Stimulated activated CD4-positive, alpha-beta T cell treated with anti-CD3 and anti-CD28 coated beads, TNF-alpha, amount 100 ng/mL, for 48 hours (primary cell): ENCODE measurements at places on chromosomes 6 and 20.

DNA sequence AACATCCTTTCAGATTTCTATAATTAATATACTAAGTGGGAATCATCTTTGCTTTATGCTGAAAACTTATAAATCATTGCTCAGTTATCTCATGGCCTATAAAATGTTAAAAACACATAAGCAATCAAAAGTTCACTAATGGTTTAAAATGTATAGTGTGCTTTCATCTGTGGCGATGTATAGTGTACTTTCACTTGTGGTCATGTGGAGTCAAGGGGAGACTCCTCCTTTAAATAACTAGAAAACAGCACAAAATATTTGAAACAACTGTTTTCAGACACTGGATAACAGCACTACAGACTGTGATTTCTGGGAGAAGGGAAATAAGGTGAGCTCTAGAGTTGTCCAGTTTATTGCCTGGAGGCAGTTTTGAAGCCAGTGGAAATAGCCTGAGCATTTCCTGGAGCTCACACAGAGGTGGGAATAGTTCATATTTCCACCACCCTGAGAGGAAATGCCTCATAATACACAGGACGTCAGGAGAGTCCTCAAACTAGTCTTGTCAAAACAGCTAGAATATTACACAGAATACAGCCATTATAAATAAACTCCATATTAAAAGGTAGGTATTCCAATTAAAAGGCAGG, 89.4 kb downstream of the CEP162 start:
- DNase-seq, result no peak

- DNase-seq, result no peak
Measured at GRCh38 chr20:48198929-48199451, 413.7 kb upstream of the SULF2 start.

- DNase-seq, result no peak
Measured at GRCh38 chr6:152094992-152095592, 287.6 kb downstream of the ESR1 start.

GRCh38 chr6:95905132-95905531, 110.6 kb upstream of the FUT9 start:
- DNase-seq, result no peak

DNA sequence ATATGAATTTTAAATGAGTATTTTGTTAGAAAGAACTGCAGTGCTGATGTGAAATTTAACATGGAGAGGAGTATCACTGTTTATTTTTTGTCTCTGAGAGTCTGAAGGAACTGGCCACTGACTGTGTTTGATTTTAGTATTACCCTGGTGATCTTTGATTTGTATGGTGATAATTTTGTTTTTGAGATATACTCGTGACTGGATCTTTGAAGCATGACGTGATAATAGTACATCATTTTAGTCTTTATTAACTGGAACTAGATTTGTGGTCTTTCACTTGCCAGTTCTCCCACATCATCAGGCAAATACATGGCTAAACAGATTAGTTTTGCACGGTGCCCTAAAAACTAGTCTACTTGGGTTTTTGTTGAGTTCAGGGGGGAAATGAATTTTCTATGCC, 55.5 kb downstream of the ARID1B start:
- DNase-seq, result no peak

DNA sequence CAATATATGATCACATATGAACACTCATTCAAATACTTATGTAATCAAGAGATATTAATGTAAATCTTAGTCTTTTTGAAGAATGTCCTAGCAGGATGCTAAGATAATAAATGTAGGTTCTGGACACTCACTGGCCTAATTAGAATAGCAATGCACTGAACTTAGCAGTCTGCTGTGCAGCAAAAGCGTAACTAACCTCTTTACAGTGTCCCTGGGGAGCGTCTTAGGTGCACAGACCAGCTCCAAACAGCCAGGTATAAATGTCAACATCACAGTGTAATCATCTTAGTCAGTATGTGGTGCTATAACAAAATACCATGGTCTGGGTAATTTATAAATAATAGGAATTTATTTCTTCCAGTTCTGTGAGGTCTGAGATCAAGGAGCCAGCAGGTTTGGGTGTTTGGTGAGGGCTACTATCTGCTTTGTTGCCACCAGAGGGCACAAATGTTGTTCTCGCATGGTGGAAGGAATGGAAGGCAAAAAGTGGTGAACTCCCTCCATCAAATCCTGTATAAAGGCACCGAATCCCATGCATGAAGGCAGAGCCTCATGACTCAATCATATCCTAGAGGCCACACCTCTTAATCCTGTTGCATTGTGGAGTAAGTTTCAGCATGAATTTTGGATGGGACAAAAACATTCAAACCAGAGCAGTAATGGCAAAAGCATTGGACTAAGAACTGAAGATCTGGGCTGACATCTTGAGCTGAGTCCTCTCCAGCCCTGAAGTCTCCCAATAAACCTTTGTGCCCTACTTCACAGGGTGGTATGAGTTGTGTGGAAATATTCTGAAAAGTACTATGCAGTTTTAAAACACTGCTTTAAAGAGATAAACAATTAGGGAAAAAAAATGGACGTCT, 41.8 kb upstream of the FOXO3 start:
- DNase-seq, result no peak

- no peak for DNase-seq
Measured at GRCh38 chr6:111399626-111400025, 83.4 kb downstream of the REV3L start.

- no peak for DNase-seq
Measured at GRCh38 chr6:26163427-26164119, 76.3 kb downstream of the HFE start.

GRCh38 chr6:156960525-156960924, 183.3 kb downstream of the ARID1B start:
- DNase-seq, result no peak

DNA sequence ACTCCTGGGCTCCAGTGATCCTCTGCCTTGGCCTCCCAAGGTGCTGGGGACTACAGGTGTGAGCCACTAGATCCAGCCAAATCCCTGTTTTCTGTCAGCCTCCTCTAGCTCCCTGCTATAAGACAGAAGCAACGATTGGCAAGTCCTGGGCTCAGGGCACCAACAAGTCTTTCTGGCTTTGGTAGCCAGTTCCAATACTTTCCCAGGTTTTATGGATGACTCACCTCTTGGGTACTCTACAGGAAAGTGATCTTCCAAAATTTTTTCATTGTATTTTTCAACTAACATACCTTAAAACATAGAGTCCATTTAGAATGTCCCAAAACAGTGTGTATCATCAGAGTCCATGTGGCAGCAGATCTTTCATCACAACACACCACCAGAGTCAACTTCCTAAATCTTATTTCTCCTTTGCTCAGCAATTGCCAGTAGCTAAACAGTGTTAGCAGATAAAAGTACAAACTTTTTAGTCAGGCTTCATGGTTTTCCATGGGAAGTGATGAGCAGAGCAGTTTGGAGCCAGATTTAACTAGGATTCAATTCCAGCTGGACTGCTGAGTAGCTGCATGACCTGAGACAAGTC, 13.3 kb downstream of the GABBR1 start:
- DNase-seq, result no peak

DNA sequence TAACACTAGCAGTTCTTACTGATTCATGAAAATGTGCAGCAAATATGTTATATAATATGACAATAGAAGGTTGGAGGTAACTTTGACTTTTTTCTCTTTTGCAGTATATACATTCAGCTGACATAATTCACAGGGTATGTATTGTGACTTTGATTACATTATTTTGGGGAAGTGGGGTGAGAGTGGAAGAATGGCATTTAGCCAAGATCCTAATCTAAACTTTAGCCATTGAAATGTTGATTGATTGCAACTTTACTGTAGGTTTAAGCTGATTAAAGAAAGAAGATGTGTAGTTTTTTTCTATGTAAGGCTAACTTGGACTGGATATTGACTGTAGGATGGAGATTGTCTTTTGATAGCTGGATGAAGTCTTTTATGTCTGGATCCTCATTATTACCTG, 46.0 kb downstream of the MAPK14 start:
- DNase-seq, result no peak

DNA sequence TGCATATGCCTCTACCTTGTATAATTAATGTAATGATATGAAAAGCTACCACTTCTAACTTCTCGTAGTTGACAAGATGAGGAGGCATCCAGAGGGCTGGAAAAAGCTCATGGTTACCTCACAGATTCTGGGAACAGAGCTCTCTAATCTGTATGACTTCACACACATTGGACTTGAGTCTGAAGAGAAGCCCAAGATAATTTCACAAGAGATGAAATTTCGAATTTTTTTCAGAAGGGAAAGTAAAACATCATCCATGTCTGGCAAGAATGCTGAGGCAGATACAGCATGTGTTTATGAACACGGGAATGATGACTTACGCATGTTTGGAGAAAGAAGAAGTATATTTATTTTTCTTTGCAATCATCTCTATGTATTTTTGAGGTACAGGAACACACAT, 141.8 kb upstream of the TENT5A start:
- no peak for DNase-seq

GRCh38 chr6:154306696-154307095, 49.9 kb downstream of the IPCEF1 start:
- DNase-seq, result no peak

DNA sequence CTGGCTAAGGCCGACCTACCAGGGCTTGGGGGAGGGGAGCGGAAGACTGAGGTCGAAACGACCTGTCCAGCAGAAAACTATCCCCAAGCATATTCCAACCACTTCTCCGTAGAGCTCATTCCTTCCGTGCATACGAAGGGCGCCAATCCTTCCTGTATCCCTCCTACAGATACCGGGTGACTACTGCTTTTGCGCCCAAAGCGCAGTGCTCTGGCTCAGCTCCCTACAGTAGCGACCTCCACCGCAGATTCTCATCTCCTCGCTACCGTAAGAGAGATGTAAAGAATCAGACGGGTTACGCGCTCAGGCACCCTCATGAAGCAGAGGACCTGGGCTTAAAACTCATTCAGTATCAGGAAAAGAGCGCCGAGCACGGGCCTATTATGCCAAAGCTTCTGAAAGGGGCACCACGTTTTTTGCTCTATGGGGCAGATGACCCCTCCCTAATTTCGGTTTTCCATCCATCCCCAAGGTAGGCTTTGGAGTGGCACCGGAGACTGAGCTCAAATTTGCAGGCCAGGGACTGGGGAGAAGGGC, 563 bp upstream of the NNAT start:
- no peak for DNase-seq
